ENCODE measurements at places on chromosomes 3 and 15. TPM values are rescaled to one million over a fixed set of nuclear protein-coding genes. Genes with fewer than 3 reads are reported as not detected.

DNA sequence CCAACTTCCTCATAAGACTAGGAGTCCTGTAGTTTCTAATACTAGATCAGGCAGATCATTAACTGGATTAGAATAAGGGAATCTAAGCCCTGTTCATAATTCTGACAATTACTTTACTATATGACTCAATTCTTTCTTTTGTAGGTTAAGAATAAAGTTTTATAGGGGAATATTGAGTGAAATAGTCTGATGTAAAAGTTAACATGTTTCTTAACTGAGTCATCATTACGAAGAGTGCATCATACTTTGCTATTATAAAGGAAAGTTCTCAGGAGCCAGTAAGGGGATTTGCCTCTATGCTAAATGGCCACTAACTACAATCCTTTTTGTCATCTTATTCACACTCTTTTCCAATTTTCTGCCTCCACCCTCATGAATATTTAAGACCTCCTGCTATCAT, 63.1 kb downstream of the POLQ start:
- no peak for DNase-seq

- no peak for DNase-seq
Observed at GRCh38 chr3:80050826-80051601, 283.2 kb upstream of the ROBO1 start.

DNA sequence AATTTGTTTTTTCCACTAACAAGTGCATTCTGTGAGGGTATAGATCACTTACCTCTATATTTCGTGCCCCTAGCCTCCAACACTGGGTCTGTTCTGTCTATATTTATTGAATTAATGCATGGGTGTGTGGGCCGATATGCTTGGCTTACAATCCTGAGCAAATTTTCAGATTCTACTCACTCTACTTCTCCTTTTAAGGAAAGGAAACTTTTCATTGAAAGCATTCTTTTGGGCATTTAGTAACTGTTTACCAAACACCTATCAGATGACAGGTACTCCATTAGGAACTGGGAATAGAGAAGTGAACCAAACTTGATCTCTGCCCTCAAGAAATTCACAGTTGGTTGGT, 60.5 kb downstream of the TLE3 start:
- DNase-seq, result no peak

DNA sequence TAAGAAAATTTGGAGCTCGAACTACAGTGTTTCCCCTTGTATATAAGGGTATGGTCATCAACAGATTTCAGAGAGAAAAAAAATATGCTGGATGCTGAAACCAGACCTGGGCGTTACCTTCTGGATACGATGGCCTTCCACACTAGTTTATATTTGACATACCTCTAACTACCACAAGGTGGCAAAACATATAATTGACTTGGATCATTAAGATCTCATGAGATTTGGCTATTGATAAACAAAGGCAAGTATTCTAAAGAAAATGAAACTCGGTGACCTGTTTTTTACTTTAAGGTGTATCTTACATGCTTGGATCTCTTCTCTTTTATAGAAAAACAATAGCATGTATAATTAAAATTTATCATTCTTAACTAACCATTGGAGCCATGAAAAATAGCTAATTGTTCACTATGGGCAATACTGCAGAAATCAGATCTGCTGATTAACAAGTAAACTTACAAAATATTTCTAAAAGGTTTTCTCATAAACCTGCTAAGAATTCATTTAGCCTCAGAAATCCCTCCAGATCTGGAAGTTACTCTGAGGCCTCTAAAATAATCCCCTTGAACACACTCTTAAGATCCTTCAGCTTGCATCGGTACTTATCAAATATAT, 300.6 kb upstream of the KCNH8 start:
- no peak for DNase-seq

Gene PLIN1
- 12.4 TPM for polyA plus RNA-seq

- DNase-seq, result no peak
Observed at GRCh38 chr3:31758322-31758965, 222.6 kb downstream of the OSBPL10 start.

DNA sequence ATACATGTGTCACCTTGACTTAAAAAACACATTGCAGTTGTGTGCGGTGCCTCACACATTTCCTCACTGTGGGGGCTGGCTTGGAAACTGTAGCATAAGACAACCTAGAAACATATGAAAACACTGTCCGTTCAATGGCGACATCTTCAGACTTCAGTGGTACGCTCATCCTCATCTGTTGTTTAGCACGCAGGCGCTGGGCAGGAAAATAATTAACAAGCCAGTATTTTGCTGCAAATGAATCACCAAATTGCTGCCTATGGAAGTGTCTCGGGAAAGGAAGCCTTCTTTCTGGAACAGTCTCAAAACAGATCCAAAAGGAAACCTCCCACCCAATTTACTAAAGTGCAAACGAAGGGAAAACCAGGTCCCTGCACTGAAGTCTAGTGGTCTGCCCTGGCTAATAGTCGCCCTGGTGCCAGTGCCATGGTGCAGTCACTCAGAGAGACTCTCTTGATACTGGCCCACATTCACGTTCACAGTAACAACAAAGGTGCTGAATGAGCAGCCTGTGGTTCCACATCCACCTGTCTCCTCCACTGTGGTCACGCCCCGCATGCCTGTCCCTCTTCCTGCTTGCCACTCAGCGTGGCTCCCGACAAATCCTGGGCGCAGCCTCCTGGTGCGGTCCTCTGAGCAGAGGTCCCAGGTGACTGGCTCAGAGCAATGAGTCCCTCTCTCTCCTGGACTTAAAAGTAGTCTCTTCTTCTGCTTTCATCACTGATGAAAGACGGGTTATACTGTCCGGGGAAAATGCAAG, 35.6 kb upstream of the MUC13 start:
- no peak for DNase-seq

DNA sequence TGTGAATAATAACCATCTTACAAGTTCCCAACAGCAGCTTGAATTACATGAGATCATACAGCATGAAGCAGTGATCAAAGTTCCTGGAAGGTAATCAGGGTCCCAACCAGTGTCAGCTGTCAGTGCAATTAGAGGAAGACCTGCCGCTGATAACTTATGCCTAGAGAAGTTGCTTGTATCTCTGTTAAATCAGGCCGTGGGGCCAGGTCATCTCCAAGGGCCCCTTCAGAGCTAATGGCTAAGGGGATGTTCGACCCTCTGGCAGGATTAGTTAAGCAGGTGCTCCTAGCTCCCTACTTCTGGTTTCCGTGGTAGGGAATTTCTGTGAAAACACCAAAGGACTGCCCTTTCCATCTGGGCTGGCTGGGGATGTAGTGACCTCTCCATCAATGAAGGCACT, 251.0 kb downstream of the FAM43A start:
- DNase-seq, result no peak

Gene CASR
- polyA plus RNA-seq, result not detected

Measured in hindlimb muscle (tissue), 1 donor.